ENCODE measurements at places on chromosomes 12 and 14. TPM values are rescaled to one million over a fixed set of nuclear protein-coding genes. Genes with fewer than 3 reads are reported as not detected.
A peak's percentile ranks its signal among the peaks of the same experiment; 100 is the strongest.

SERPINA6 gene
- not detected for total RNA-seq

SERPINA12 gene
- total RNA-seq, result not detected

GRCh38 chr12:27279826-27280225, 35.7 kb downstream of the STK38L start:
- H3K4me3 ChIP-seq, result no peak overlapping the region
- H3K4me1 ChIP-seq, result peaks cover 16% of the 10 kb centered on the region
- no peaks in the 10 kb centered on the region for H3K36me3 ChIP-seq
- no peak for DNase-seq
- H3K27ac ChIP-seq, result no peak overlapping the region

- H3K27me3 ChIP-seq, result no peaks in the 10 kb centered on the region
- H3K4me3 ChIP-seq, result peak within 1 kb of the TSS; percentile 95
Measured at GRCh38 chr14:103562429-103563225, at the start of the genes BAG5 and COA8. Gene BAG5, minus strand, starts transcription at chr14:103562657. Its CDS starts 1,493 bp downstream, at chr14:103561164. Gene COA8, plus strand, starts transcription at chr14:103562960. Its CDS starts 42 bp downstream, at chr14:103563002.

GRCh38 chr14:32102152-32102787, 25.2 kb downstream of the ARHGAP5 start:
- no peak for DNase-seq
- no peaks in the 10 kb centered on the region for H3K27me3 ChIP-seq

- peaks cover 48% of the 10 kb centered on the region for H3K36me3 ChIP-seq
- no peak for DNase-seq
- H3K4me1 ChIP-seq, result no peaks in the 10 kb centered on the region
- H3K27me3 ChIP-seq, result no peaks in the 10 kb centered on the region
- no peak overlapping the region for H3K4me3 ChIP-seq
- H3K27ac ChIP-seq, result no peak overlapping the region
Measured at GRCh38 chr14:34797747-34798583, 77.2 kb downstream of the BAZ1A start.

SLC39A2 gene
- total RNA-seq, result 0.36 TPM

DNA sequence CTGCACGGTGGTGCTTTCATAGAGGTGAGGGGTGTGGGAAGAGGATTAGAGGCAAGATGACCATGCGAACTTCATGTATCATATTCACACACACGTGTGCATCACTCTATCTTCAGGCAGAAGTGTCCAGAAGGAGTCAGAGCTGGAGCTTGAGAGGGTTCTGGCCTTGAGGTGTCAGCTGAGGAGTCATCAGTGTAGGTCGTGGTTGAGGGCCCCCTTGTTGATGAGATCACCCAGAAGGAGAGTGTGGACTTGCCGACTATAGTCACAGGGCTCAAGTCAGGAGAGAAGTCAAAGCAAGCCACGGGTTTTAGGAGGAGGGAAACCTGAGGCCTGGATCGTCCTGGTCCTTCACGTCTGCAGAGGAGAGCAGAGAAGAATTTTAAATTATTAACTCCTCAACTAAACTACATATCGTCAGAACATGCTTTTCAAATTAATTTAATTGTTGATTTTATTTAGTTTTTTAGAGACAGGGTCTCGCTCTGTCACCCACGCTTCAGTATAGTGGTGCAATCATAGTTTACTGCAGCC, 25.4 kb downstream of the EML1 start:
- H3K36me3 ChIP-seq, result no peaks in the 10 kb centered on the region
- peaks cover 29% of the 10 kb centered on the region for H3K4me1 ChIP-seq
- no peak for DNase-seq
- no peak overlapping the region for H3K27ac ChIP-seq

DNA sequence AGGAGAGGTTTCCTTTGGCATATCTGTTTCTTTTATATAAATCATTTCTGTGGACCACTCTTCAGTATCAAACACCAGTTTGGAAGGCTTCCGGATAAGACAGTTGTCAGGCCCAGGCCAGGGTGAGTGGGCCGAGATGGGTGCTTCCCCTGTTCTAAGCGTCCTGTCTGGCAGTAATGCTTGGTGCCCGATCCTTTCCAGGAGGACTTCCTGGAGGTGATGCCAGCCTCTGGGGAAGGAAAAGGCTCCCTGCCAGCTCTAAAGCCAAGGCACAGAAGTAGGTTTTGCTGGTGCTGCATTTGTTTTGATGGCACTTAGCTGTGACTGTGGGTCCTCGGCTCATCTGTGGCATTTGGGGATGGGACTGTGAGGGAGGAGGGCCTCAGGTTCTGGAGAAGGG, 124.4 kb upstream of the RTL1 start:
- no peaks in the 10 kb centered on the region for H3K4me1 ChIP-seq
- no peaks in the 10 kb centered on the region for H3K27me3 ChIP-seq
- no peak overlapping the region for H3K27ac ChIP-seq
- DNase-seq, result no peak

MAP3K9 gene
- 11.2 TPM for total RNA-seq

- H3K4me3 ChIP-seq, result no peak overlapping the region
- DNase-seq, result no peak
- peaks cover 3% of the 10 kb centered on the region for H3K27me3 ChIP-seq
- no peaks in the 10 kb centered on the region for H3K4me1 ChIP-seq
- H3K36me3 ChIP-seq, result peaks cover 5% of the 10 kb centered on the region
Measured at GRCh38 chr14:66206554-66206953, 279.6 kb upstream of the CCDC196 start.

DNA sequence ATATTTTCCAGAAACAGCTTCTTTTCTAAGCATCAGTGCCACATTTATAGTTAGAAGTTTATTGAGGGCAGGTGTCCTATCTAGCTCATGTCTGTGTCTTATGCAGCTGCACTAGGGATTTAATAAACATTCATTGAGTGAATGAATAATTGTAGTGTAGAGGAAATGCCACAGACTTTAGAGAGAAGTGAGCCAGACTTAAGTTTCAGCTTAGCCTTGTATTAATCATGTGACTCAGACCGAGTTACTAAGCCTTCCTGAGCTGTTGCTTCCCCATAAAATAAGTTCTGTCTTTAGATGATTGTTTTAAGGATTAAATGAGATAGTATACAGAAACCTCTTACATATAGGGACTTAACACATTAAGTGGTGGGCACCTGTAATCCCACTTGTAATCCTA, 236.1 kb upstream of the DDHD1 start:
- no peak overlapping the region for H3K4me3 ChIP-seq
- H3K27ac ChIP-seq, result no peak overlapping the region
- DNase-seq, result no peak
- H3K27me3 ChIP-seq, result no peaks in the 10 kb centered on the region
- H3K36me3 ChIP-seq, result peaks cover 2% of the 10 kb centered on the region

DCN gene
- total RNA-seq, result 17.9 TPM

CD63 gene
- 560 TPM for total RNA-seq

- no peak overlapping the region for H3K4me3 ChIP-seq
- H3K27ac ChIP-seq, result no peak overlapping the region
- DNase-seq, result no peak
Measured at GRCh38 chr12:117166107-117166506, 24.2 kb downstream of the FBXO21 start.

DNA sequence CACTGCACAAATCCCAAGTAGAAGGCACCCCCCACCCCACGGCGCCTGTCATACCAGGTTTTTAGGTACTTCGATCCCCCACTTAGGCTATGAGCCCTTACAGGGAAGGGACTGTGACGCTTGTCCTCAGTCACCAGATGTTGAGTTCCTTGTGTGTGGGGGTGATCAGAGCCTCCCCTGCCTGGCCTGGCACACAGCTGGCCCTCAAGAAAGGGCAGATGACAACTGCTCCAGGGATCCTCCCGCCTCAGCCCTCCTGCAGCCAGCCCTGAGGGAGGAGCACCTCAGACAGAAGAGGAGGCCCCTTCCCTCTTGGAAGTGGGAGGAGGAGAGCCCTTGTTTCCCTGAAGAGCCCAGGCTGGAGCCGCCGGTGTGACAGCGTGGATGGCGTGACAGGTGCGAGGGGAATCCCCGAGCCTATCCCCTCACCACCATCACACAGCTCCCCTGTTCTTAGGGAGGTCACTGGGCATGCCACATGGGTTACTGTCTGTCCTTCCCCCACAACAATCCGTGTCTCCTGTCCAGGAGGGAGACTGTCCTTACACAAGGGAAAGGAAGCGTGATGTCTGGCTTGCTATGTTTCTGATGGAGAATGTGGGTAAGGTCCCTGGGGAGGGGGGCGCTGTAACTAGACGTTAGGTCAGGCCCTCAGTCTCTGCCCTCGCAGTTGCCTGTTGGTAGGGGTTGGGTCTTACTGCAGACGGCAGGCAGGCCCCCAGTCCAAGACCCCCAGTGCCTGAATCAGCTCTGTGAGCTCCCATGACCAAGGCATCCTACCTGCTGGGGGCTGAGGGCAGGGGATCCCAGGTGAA, 31.4 kb downstream of the P2RX4 start:
- DNase-seq, result no peak
- peaks cover 11% of the 10 kb centered on the region for H3K4me1 ChIP-seq
- no peaks in the 10 kb centered on the region for H3K27me3 ChIP-seq
- H3K4me3 ChIP-seq, result no peak overlapping the region

GRCh38 chr12:69123919-69124638, 115.3 kb upstream of the CPSF6 start:
- H3K4me1 ChIP-seq, result peaks cover 15% of the 10 kb centered on the region
- H3K36me3 ChIP-seq, result no peaks in the 10 kb centered on the region
- no peak for DNase-seq
- H3K27me3 ChIP-seq, result no peaks in the 10 kb centered on the region
- H3K27ac ChIP-seq, result no peak overlapping the region

OAS2 gene
- not detected for total RNA-seq

DNA sequence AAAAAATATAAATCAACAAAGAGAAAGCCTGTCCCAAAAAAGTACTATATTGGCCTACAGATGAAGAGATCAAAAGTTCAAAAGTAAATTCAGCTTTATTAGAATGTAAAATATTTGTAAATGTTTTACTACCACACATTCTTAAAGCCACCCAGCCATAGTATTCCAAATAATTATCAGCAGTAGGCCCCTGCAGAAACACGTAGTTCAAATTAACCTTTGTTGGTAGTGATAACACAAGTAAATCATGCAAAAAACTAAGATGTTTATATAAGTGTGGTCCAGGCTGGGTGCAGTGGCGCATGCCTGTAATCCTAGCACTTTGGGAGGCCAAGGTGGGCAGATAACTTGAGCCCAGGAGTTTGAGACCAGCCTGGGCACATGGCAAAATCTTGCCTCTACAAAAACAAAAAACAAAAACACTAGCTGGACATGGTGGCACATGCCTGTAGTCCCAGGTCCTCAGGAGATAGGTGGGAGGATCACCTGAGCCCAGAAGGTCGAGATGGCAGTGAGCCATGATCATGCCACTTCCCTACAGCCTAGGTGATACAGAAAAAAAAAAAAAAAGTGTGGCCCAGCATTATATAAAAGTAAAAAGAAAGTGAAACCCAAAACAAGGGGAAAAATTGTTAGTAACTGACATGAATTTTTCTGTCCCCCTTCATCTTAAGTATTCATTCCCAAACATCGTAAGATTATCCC, 17.9 kb downstream of the SPTLC2 start:
- H3K4me1 ChIP-seq, result no peaks in the 10 kb centered on the region
- no peak for DNase-seq
- H3K4me3 ChIP-seq, result no peak overlapping the region
